ENCODE measurements at places on chromosomes 1 and 21. TPM values are rescaled to one million over a fixed set of nuclear protein-coding genes. Genes with fewer than 3 reads are reported as not detected.

- no peak for DNase-seq
Observed at GRCh38 chr1:118073648-118074435, 111.2 kb downstream of the SPAG17 start.

Gene ARHGAP29
- 0.04 TPM for total RNA-seq

Gene LAD1
- total RNA-seq: 0.76 TPM

- no peak for DNase-seq
Observed at GRCh38 chr1:73144311-73144710, 862.0 kb upstream of the NEGR1 start.

- no peak for DNase-seq
Observed at GRCh38 chr1:24621121-24621520, 22.0 kb upstream of the SRRM1 start.

DNA sequence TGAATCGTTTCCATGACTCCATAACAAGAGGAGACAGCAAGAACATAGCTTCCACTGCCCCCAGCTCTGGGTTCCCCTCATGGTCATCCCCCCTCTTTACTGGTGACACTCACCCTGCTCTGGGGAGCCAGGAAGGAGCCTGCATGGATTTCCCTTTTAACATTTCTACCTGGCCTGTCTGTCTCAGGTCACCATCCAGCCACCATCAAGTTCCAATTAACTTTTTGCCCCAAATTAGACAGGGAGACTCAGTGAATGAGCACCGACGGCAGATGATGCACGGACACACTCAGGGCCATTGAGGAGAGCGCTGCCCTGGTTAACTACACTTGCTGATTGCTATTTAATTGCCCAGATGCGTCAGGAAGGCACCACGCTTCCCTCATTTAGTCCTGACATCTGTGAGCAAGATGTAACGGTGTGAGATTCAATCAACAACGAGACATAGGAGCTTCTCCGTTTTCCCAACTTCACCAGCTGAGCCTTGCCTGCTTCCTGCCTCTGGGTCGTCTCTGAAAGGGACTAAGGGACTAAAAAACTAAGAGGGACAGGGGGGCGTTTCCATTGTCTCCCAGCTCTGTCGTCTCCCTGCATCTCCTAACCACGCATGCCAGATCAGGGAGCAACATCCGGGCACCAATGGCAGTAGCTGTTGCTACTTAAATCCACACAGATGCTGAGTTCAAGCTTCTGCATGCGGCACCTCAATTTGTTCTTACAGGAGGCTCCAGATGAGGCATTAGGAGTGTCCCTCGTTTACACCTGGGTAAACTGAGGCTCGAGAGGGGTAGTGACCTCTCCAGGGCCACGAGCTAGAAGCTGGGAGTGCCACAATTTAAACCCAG, 426.7 kb downstream of the NPHP4 start:
- DNase-seq: no peak

GRCh38 chr1:69520326-69520725, 47.4 kb upstream of the LRRC7 start:
- DNase-seq: no peak

Gene NES
- total RNA-seq: not detected

- no peak for DNase-seq
Observed at GRCh38 chr1:192984080-192984479, 75.1 kb downstream of the UCHL5 start.

DNA sequence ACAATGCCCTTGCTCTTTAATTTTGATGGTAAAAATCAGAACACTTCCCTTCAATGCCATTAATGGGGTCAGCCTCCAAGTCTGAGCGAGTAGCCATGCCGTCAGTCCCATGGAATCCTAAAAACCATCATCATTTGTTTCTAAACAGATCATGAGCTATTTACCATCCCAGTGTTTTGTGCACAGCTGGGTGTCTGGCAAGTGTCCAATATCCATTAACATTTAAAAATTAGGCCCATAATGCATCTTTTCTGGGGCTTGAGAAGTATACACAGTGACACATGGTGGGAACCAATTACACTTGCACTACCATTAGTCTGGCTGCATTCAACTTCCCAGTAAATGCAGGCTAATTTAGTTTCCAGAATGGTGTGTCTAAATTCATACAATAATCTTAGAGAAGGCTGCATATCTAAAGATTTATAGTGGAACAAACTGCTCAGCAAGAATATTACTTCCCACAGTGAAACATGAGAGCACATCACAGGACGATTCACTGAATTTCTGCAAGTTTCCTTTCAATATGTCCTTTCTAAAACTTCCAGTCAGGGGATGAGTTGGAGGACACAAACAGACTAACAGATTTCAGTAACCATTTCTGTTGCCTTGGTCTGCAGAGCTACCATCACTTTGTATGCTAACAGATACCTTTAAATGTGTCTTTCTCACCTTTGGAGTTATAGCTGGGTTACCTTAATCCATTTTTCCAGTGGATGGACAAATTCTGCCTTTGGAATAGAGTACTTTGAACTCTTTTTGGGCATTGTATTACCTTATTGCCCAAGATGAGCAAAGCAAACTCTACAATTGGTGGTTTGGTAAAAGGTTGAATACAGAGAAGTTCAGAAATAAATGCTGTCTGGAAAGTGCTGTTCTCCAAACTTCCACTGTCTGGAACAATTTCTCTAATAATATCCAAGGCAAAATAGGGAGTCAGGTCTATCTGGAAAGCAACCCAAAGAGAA, 258.0 kb downstream of the PTBP2 start:
- no peak for DNase-seq

Gene TRAPPC10
- 40.3 TPM for total RNA-seq

- no peak for DNase-seq
Observed at GRCh38 chr1:181992072-181992471, 69.4 kb downstream of the ZNF648 start.

Gene TNFRSF4
- not detected for total RNA-seq

Gene C1orf141
- total RNA-seq: not detected

- DNase-seq: no peak
Observed at GRCh38 chr1:241747992-241748391, 95.9 kb downstream of the WDR64 start.

DNA sequence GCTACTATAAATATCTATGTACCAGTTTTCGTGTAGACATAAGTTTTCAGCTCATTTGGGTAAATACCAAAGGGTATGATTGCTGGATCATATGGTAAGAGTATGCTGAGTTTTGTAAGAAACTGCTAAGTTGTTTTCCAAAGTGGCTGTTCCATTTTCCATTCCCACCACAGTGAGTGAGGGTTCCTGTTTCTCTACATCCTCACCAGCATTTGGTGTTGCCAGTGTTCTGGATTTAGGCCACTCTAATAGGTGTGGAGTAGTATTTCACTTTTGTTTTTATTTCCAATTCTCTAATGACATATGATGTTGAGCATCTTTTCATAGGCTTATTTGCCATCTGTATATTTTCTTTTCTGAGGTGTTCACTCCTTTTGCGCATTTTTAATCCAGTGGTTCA, 112.2 kb downstream of the GALNT2 start:
- no peak for DNase-seq

GRCh38 chr1:204418174-204419063, 6.8 kb upstream of the PPP1R15B start:
- DNase-seq: no peak

DNA sequence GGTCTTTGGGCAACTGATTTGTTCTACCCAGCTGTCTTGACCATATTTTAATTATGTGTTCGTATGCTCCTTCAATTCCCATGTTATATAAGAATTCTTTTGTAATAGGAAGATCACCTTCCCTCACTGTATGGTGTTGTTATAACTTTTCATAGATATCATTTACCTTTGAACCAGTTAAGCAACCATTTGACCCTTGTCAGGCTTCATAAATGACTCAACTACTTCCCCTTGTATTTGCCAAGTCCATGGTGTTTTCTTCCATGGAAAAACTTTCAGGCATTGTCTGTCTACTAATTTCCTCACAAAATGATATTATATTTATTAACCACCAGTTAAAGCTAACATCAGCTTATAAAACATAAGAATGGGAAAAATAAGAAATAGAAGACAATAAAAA, 5.1 kb downstream of the BPNT1 start:
- DNase-seq: no peak

DNA sequence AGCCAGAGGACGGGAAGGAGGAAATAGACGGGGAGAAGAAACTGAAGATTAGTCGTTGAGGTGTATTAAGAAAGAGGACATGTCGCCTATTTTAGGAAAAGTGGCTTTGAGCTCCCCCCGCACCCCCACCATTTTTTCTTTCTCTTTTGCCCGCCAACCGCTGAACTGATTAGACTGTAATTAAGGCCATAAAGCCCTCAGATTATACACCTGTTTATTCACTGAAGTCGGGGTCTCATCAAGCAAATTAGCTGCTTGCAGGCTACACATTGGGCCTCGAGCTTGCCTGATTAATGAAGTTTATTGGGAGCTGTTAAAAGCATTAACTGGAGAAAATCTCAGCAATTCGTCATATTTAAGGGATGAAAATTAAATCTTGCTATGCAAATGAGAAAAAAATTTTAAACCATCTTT, 119.4 kb upstream of the RRP15 start:
- DNase-seq: peak; percentile 54

Gene CHIT1
- 0.89 TPM for total RNA-seq

GRCh38 chr1:184954232-184954995, 19.9 kb downstream of the NIBAN1 start:
- DNase-seq: peak; percentile 51

All from Karpas-422 (cell line).